ENCODE measurements at places on chromosomes 2 and 18.

DNA sequence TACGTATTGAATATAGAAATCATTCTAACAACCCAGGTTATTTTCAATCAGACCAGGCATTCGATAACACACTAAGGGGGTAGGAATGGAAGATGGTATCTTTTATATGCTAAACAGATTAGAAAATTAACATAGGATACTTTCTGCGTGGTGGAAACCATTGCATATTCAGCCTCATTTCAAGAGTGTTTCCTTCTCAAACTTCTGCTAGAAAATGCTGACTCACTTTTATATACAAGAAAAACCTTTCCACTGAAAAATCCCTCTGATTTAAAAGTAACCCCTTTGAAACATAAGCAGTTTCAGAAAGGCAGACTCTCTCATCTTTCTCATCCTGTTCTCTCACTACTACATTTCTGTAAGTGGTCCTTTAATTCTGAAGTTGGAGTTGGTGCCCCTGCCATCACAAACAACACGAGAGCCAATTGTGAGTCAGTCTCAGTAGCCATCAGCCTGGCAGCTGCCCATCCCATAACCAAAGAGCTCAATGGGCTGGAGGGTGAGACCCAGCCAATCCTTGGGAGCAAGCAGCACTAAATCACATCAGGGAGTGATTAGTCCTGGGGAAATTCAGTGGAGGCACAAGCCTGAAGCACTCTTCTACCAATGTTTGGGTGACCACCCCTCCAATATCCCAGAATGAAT is 343.1 kb downstream of the CELF4 start:
- H3K36me3 ChIP-seq = peaks cover 19% of the 10 kb centered on the region
- H3K27me3 ChIP-seq = no peaks in the 10 kb centered on the region
- H3K4me3 ChIP-seq = no peak overlapping the region
- DNase-seq = no peak
- no peak overlapping the region for H3K27ac ChIP-seq
- H3K4me1 ChIP-seq = no peaks in the 10 kb centered on the region

DNA sequence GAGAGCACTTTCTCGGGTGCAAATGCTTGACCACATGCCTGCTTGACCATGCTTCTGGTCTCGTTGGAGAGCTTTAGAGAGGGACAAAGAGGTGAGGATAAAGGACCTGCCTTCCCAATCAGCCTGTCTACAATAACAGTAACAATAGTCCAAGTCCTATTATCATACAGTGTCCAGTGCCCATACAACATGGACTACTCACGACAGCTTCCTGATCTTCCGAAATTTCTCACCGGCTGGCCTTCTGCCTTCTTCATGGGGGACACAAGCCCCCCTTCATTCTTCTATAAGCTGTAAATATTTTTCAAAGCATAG is 329.0 kb downstream of the PAX3 start:
- no peak for DNase-seq
- H3K4me3 ChIP-seq = no peak overlapping the region

DNA sequence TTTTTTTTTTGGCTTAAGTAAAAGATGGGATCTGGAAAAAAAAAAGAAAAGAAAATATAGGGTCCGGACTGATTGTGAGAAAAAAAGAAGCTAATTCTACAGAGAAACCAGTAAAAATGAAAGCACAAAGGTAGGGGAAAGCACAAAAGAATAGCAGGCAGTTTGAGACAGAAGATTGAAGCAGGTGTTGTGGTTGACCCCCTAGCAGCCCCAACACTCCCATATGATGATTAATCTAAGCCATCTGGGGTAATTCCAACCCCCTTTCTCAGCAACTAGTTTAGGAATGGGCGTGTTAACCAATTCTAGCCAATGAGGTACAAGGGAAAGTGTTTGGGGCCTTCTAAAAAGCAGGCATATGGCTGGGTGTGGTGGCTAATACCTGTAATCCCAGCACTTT is 77.0 kb downstream of the MBD2 start:
- DNase-seq = peak; percentile 36
- no peak overlapping the region for H3K4me3 ChIP-seq
- peaks cover 42% of the 10 kb centered on the region for H3K4me1 ChIP-seq
- no peaks in the 10 kb centered on the region for H3K27me3 ChIP-seq
- H3K27ac ChIP-seq = peak overlapping the region; percentile 93

GRCh38 chr2:27806311-27807059 is 35.0 kb downstream of the MRPL33 start:
- no peak overlapping the region for H3K4me3 ChIP-seq
- no peaks in the 10 kb centered on the region for H3K27me3 ChIP-seq
- no peak for DNase-seq
- no peaks in the 10 kb centered on the region for H3K36me3 ChIP-seq

GRCh38 chr18:75280427-75281280 is 70.1 kb downstream of the TSHZ1 start:
- no peak overlapping the region for H3K4me3 ChIP-seq
- H3K36me3 ChIP-seq = peaks cover 20% of the 10 kb centered on the region

DNA sequence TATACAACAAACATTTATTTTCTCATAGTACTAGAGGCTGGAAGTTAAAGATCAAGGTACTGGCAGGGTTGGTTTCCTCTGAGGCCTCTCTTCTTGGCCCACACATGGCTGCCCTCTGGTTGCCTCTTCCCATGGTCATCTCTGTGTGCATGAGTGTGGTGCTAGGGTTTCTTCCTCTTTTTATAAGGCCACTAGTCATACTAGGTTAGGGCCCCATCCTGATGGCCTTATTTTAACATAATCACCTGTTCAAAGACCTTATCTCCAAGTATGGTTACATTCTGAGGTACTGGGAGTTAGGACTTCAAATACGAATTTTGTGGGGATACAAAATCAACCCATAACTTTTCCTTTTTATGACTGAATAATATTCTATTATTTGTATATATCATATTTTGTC is 4.8 kb upstream of the RIOK3 start:
- H3K4me1 ChIP-seq = peaks cover 12% of the 10 kb centered on the region
- H3K27ac ChIP-seq = no peak overlapping the region
- H3K4me3 ChIP-seq = no peak overlapping the region
- no peaks in the 10 kb centered on the region for H3K27me3 ChIP-seq

DNA sequence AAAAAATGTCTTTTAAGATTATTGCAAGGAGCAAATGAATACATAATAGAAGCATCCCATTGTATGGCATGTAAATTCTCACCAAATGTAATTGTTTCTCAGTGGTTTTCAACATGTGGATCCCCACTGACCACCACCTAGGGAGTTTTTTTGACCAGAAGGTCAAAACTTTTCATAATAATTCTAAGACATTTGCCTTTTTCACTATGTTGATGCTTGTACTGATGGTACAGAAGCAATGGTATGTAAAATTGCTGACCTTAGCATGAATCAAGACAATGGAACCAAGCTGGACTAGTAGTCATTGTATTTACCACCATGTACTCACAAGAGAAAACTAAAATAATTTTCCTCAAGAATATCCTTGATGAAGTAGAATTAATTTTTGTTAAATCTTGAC is 36.8 kb downstream of the RAB10 start:
- no peak overlapping the region for H3K4me3 ChIP-seq
- no peaks in the 10 kb centered on the region for H3K27me3 ChIP-seq
- H3K4me1 ChIP-seq = peaks cover 41% of the 10 kb centered on the region

All from activated naive CD8-positive, alpha-beta T cell treated with anti-CD3 and anti-CD28 coated beads for 36 hours (primary cell).